ENCODE measurements at places on chromosomes 11 and 22. TPM values are rescaled to one million over a fixed set of nuclear protein-coding genes. Genes with fewer than 3 reads are reported as not detected.

DNA sequence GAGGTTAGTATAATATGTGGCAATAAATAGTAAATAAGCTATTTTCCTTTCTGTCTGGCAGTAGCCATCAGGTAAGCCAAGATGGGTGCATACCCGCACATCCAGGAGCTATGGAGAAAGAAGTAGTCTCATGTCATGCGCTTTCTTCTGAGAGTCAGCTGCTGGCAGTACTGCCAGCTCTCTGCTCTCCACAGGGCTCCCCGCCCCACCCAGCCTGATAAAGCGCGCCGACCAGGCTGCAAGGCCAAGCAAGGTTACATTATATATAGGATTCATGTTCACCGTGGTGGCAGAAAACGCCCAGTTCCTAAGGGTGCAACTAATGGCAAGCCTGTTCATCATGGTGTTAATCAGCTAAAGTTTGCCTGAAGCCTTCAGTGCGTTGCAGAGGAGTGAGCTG, 126.2 kb downstream of the ATG16L2 start:
- no peak for DNase-seq

Gene MMP13
- total RNA-seq = not detected

DNA sequence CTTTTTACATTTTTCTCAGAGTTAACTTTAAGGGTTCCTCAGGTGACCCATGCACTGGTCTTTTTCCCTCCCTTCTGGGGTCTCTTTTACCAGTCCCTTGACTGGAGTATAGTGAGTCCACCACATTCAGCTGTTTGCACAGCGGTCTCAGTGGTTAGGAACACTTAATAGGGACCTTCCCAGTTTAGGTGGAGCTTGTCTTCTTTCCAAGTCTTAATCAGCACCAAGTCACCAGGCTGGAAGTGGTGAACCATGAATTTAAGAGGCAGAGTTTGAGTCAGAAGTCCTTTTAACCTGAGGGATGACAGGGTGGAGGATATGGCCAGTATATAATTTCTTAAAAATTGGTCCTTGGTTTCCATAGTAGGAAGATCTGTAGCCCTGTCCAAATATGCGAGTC, 349.7 kb upstream of the MPPED2 start:
- no peak for DNase-seq

Gene PAAF1
- 21.6 TPM for total RNA-seq

- DNase-seq = no peak
Observed at GRCh38 chr11:77223797-77224196, 77.7 kb downstream of the GDPD4 start.

GRCh38 chr22:21632237-21632895, at the start of gene CCDC116:
CCDC116 (plus strand) TSS chr22:21632760; CDS start chr22:21633182, 422 bp downstream.
- peak; percentile 59 for DNase-seq

DNA sequence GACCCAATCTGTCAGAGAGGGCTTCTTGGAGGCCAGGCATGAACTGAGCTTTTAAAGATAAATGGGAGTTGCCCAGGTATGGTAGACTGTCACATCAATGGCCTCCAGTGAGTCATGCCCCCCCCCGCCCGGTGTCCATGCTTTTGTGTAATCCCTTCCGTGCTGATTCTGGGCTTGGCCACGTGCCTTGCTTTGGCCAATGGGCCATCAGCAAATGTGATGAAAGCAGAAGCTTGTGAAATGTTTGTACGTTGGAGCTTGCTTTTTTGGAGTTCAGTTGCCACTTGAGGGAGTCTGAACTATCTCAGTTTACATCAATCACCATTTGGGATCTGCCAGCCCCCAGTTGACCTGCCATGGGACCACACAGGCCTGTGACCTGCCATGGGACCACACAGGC, 4.3 kb upstream of the THY1 start:
- DNase-seq = no peak

GRCh38 chr22:24429411-24430365, 2.3 kb downstream of the ADORA2A start:
- DNase-seq = peak; percentile 62

DNA sequence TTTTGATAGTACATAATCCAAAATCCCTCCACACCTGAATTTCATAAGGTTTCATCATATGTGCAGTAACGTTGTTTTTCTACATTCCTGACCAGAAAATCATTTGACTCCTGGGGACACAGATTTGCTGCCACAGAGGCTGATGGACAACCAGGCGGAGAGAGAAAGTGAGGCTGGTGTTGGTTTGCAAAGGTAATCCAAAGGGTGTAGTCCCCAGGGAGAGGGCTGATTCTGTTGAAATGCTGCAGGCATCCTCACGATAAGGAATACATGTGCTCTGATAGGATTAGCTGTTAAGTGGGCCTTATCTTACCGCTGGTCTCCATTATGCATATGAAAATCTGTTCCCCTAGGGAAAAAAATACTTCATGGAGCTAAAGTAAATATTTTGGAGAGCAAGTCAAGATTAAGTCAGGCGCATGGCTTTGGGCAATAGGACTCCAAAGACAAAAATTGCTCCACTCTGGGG, 8.1 kb downstream of the APOL6 start:
- DNase-seq = no peak

- DNase-seq = no peak
Observed at GRCh38 chr11:100684101-100685065, 2.7 kb upstream of the ARHGAP42 start.

DNA sequence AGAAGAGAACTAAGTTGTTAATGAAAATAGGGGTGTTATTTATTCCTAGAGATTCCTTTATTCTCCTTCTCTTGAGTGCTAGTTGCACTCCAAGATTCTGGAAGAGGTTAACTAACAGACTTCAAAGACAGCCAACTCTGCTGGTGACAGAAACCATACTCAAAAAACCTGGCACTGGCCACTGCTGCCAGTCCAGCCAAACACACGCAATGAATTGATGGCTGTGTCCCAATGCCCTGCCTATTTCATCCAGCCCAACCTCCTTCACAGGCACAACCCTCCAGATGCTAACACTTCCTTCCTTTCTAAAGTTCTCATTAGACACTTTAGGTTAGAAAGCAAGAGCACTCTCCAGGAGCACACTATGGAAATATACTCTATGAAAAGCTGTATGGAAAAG, 150.8 kb upstream of the C11orf58 start:
- no peak for DNase-seq

DNA sequence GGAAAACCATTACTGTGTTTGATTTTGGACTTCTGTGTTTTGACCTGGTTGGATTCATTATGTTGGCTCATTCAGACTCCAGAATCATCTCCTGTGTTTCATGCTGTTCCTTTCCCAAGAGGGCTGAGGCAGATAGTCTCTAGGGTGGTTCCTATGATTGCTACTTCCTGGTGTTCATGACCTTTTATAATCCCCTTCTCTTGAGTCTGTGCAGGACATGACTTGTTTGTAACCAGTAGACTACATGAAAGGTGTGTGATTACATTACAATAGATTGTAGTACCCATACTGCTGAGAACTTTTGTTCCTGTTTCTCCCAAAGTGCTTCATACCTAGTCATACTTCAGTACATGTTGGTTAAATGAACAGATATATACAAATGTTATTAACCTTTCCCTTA, 700.6 kb downstream of the METTL15 start:
- no peak for DNase-seq

- DNase-seq = no peak
Observed at GRCh38 chr22:44931077-44931540, 78.7 kb downstream of the PHF21B start.

GRCh38 chr22:20003304-20003703, 13.3 kb downstream of the ARVCF start:
- DNase-seq = no peak

- no peak for DNase-seq
Observed at GRCh38 chr11:130322126-130322525, 7.4 kb upstream of the ZBTB44 start.

- DNase-seq = no peak
Observed at GRCh38 chr22:46993633-46994032, 231.2 kb downstream of the TBC1D22A start.

DNA sequence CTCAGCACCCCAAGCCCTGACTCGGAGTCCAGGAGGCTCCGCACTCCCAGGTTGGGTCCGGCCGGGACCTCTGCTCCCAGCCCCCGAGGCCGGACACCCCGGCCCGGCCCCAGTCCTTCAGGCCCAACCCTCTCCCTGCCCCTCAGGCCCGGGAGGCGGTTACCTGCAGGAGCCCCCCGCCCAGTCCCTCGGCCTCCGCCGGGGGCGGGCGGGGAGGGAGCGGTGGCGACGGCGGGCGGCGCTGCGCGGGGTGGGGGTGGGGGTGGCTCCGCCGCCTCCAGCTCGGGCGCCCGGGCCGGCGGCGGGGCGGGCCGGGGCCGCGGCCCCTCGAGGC, 310 bp downstream of the TCF20 start:
- DNase-seq = peak; percentile 28

Gene P4HA3
- not detected for total RNA-seq

Measured in activated T-cell treated with anti-CD3 and anti-CD28 coated beads, Interleukin-2, amount 50 U/mL, for 4 hours (primary cell).